ENCODE measurements at places on chromosomes 5 and 9. TPM values are rescaled to one million over a fixed set of nuclear protein-coding genes. Genes with fewer than 3 reads are reported as not detected.

The INSL4 gene
- not detected for total RNA-seq

The TMEM174 gene
- total RNA-seq, result not detected

DNA sequence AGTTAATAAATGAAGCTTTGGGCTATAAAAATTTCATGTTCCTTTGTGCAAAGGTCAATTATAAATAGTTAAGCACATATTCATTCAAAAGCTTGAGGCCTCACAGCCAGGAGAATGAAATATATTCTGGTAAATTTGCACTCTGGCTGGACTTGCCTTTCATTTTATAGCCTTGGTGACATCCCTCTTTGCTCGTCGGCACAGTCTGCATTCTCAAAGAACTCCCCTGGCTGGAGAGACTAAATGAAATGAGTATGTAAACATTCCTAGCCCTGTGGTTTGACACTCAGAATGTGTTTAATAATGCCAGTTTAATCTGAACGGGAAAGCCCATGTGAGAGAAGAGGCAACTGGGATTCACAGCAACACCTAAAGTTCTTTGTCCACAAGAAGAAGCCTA, 285.6 kb downstream of the BRINP1 start:
- no peaks in the 10 kb centered on the region for H3K36me3 ChIP-seq
- H3K4me3 ChIP-seq, result no peak overlapping the region
- no peaks in the 10 kb centered on the region for H3K27me3 ChIP-seq
- no peak for DNase-seq
- H3K4me1 ChIP-seq, result peaks cover 8% of the 10 kb centered on the region
- H3K27ac ChIP-seq, result no peak overlapping the region

GRCh38 chr9:106963684-106964083, 100.7 kb downstream of the ZNF462 start:
- DNase-seq, result no peak
- H3K27me3 ChIP-seq, result no peaks in the 10 kb centered on the region
- H3K27ac ChIP-seq, result no peak overlapping the region
- no peak overlapping the region for H3K4me3 ChIP-seq

DNA sequence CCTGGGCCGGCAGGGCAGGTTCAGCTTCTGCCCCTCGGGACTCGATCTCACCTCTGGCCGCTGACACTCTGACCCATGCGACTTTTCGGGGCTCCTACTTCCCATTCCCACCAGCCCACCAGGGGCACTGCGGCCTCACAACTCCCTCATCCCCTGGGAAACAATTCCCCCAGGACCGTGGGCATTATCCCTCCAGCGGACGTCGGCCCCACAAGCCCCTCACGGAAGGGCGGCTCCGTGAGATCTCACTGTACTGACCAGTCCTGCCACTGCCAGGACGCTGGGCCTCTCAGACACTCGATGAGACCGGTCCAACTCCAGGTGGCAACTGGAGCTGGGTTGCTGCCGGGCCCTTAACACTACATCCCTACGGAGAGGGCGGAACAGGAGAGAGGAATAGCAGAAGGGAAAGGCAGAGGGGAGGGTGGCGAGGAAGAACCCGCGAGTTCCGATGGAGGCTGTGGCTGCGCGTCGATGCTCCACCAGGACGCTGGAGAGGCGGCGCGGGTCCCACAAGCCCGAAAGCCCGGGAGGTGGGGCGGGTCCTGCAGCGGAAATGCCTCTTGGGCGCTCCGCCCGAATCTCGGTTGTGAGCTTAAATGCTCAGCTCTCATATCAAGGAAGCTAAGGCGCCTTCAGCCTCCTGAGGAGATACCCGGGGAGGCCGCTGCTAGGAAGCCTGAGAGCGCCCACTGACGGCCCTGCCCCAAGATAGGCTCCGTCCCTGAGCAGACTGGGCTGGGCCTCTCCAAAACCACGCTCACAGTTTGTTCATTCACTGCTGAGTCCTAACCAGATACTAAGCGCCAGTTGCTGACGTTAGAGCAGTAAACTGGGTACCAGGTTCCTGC, 36.3 kb downstream of the VCP start:
- H3K4me3 ChIP-seq, result peak overlapping the region; percentile 42
- no peak overlapping the region for H3K27ac ChIP-seq

- H3K36me3 ChIP-seq, result no peaks in the 10 kb centered on the region
- H3K27ac ChIP-seq, result no peak overlapping the region
- no peaks in the 10 kb centered on the region for H3K27me3 ChIP-seq
- no peak for DNase-seq
These were observed 463.9 kb downstream of the ANXA1 start for GRCh38 chr9:73615557-73615956.

DNA sequence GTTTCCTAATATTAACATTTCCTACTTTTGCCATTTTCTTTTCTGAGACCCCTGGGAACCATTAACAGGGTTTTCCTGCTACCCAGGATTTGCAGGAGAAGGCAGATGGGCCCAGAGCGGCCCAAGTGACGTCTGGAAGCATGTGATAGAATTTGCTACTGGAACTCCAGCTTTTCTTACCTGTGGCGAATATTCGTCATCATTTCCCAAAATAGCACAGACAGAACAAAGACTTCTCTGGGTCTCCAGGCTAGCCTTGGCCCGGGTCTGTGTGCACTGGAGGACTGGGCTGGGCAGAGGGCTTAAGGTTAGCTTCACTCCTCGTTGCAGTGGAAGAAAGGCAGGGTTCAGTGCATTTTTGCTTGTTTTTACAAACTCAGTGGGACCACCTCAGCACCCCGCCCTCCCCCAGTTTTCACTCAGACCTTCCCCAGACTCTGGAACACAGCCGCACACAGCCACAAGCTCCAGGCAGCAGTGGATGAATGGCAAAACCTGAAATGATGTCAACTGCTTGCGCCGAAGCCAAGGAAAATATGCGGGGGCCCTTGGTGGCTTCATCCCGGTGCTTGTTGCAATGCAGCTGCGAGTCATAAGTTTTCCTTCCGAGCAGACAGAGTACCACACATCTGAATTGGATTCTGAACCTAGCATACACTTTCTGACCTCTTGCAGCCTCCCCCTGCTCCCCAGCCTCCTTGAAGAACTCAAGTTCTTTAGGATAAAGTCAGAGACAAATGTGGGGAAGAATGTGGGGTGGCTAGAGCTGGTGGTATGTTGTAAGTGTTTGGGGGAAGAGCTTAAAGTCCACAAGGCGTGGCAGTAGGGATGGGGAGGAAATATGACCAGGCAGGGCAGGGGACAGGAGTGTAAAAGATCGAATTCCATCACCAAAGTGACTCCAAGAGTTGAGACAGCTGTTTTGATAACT, 586.0 kb downstream of the CCDC171 start:
- H3K27ac ChIP-seq, result peak overlapping the region; percentile 58
- H3K4me3 ChIP-seq, result no peak overlapping the region
- no peaks in the 10 kb centered on the region for H3K36me3 ChIP-seq
- H3K27me3 ChIP-seq, result peaks cover 3% of the 10 kb centered on the region

- H3K27me3 ChIP-seq, result peaks cover 9% of the 10 kb centered on the region
- DNase-seq, result no peak
- peaks cover 6% of the 10 kb centered on the region for H3K4me1 ChIP-seq
These were observed 94.2 kb upstream of the TNC start for GRCh38 chr9:115212125-115212605.

DNA sequence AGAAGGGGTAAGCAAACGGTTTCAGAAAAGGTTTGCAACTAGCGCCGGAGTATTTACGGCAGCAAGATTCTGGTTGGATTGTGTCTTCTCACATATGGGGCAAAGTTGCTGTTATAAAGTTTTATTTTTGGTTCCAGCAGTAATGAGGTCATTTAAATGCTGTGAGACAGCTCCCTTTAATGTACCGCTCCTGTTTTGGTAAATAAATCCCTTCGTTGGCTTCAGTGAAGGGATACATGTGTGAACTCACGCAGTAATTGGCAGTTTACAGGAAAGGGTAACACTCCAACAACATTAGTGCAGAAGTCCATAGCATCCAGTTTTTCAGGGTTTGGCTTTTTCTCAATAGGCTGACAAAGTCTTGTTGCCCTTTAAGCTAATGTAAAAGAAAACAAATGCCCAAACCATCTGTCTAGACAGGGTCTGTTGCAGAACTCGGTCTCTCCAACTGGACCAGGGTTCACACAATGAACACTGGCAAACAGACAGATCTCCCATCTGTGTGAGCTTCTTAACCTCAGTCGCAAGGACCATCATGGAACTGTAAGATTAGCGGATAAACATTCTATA, 184.0 kb downstream of the GOLPH3 start:
- DNase-seq, result no peak
- H3K4me1 ChIP-seq, result no peaks in the 10 kb centered on the region
- no peak overlapping the region for H3K4me3 ChIP-seq
- H3K27me3 ChIP-seq, result no peaks in the 10 kb centered on the region
- peaks cover 2% of the 10 kb centered on the region for H3K36me3 ChIP-seq

GRCh38 chr5:79241535-79241979, 5.6 kb downstream of the JMY start:
- H3K4me1 ChIP-seq, result peaks cover 16% of the 10 kb centered on the region
- no peaks in the 10 kb centered on the region for H3K27me3 ChIP-seq
- H3K27ac ChIP-seq, result no peak overlapping the region

- H3K4me1 ChIP-seq, result peaks cover 59% of the 10 kb centered on the region
- H3K27me3 ChIP-seq, result no peaks in the 10 kb centered on the region
- H3K36me3 ChIP-seq, result no peaks in the 10 kb centered on the region
- no peak overlapping the region for H3K27ac ChIP-seq
These were observed 5.3 kb downstream of the RAB14 start for GRCh38 chr9:121196389-121196788.

DNA sequence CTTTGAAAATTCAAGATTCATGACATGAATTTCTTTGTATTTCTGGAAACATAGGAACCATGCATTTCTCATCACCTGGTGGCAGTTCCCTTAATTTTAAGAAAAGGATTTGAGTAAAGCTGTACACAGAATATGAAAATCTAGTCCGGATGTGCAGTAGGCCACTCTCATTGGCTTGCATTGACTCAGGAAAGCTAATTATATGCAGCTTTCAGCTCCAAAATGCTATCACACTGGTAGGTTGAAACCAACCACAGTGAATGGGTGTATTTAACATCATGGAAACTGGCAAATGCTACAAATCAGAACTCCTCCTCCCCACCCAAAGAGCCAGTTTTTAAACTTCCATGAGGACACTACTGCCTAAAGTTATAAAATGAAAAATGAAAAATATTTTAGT, 161.6 kb upstream of the FBXL17 start:
- H3K27me3 ChIP-seq, result no peaks in the 10 kb centered on the region
- no peak overlapping the region for H3K27ac ChIP-seq
- no peak for DNase-seq
- no peaks in the 10 kb centered on the region for H3K36me3 ChIP-seq
- H3K4me1 ChIP-seq, result no peaks in the 10 kb centered on the region

DNA sequence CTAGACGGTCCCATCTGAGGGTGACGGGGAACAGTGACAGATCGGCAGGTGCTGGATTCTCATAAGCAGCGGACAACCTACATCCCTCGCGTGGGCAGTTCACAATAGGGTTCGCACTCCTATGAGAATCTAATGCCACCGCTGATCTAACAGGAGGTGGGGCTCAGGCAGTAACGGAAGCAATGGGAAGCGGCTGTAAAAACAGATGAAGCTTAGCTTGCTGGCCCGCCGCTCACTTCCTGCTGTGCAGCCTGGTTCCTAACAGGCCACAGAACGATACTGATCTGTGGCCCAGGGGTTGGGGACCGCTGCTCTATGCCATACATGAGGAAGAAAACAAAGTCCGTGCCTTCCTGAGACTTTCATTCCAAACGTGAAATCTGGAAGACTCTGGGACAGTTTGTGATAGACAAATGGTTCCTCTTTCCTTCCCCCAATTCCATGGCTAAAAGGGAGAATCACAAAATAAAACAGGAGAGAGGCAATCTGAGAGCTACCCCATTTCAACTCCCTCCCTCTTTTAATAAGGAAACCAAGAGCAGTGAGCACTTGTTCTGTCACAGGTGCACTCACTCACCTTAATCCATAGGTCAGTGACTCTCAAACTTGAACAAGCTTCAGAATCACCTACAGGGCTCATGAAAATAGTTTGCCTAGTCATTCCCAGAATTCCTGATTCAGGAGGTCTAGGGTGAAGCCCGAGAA, 12.1 kb downstream of the PDCL start:
- peaks cover 8% of the 10 kb centered on the region for H3K4me1 ChIP-seq
- H3K27me3 ChIP-seq, result no peaks in the 10 kb centered on the region
- no peak overlapping the region for H3K4me3 ChIP-seq
- H3K27ac ChIP-seq, result no peak overlapping the region
- no peak for DNase-seq
- peaks cover 19% of the 10 kb centered on the region for H3K36me3 ChIP-seq

Data from progenitor cell of endocrine pancreas (in vitro differentiated cells).